ENCODE measurements at places on chromosomes 16 and 17.

DNA sequence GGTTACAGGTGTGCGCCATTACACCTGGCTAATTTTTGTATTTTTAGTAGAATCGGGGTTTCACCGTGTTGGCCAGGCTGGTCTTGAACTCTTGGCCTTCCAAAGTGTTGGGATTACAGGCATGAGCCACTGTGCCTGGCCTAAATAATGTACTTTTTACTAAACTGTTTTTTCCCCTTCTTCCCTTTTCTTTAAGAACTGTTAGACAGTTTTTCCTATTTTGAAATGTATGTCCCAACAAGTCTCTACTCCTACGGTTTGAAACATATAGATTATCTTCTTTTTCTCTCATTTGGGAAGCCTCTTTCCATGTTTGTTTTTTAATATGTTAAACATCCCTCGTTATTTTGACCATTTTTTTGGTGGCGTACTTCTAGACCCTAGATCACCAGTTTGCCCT lies 9.6 kb downstream of the UTP18 start:
- DNase-seq = no peak

- no peak for DNase-seq
Observed at GRCh38 chr17:82351254-82351712, 7.8 kb upstream of the TEX19 start.

DNA sequence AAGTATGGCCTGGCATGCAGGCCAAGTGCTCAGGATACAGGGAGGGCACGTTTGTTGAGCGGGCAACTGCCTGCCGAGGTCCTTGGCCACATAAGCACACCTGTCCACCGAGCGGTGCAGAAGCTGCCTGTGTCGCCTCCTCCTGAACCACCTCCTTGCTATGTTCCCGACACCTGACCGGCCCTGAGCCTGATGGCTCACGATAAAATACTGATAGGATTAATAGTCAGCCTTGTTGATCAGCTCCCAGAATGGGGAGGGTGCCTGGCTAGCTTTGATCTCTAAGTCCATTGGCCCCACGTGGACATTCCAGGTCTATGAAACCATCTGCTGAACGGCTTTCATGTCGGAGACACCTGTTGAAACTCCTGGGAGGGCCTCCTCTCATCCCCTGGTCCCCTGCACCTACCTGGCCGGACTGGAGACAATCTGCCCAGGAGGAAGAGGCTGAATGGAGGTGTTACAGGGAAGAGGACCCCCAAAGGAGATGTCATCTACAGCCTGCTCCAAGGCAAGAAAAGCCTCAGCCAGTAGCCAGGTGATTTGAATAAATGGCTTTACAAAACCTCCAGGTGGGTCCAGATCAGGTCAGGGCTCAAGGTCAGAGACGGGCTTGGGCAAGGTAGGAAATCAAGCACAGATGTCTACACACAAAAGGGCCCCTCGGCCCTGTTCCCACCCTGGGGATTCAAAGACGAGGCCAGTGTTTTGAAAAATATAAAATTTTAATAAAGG lies 33.4 kb downstream of the AXIN2 start:
- DNase-seq = peak; percentile 61

GRCh38 chr17:76989519-76989918 lies 121.3 kb downstream of the MGAT5B start:
- DNase-seq = peak; percentile 48

GRCh38 chr17:82835766-82836512 lies 3.9 kb downstream of the ZNF750 start:
- peak; percentile 90 for DNase-seq

GRCh38 chr16:78775161-78775561 lies 675.7 kb downstream of the WWOX start:
- no peak for DNase-seq

DNA sequence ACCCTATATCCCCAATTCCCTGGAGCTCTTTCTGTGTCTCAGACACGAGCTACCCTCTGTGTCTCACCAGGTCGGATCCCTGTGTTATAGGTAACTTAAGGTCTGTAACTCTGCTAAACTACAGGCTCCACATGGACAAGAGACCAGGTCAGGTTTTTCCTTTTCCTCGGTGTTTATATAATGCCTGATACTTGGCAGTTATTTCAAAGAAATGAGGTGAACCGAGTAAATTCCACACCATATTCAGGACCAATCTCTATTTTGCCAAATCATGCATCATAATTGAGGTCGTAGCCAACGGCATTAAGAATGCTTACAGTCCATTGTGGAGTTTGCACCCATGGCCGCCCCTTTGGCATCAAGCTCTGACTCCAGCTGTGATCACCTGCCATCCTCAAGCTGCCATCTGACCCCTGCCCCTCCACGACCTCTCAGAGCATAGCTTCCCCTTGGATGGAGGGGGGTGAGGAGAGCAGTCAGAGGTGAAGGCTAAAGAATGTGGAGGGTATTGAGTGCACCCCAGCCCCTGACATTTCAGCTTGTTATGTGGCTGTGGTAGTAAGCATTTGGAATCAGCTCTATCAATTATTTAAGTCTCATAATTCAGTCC lies 434.7 kb upstream of the RBFOX1 start:
- DNase-seq = no peak
